ENCODE measurements at places on chromosomes 12 and 14.
A peak's percentile ranks its signal among the peaks of the same experiment; 100 is the strongest.

DNA sequence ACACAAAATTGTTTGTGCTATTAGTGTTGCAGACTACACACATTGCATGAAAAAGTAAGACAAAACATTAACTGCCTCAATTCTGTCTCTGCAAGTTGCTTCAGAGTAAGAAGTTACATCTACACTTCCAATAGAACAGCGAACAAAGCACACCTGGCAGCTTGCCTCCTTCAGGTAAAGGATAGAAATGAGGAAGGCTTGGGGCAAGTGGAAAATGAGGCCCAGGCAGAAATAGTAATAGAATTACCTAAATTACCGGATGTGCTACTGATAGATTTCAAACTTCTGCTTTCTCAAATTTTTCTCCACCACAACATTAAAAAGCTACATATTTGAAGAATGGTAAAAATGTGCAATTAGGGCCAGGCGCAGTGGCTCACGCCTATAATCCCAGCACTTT, 37.7 kb downstream of the CCDC175 start:
- no peak for DNase-seq
- H3K4me1 ChIP-seq: no peaks in the 10 kb centered on the region
- no peak overlapping the region for H3K4me3 ChIP-seq
- H3K27me3 ChIP-seq: peaks cover 24% of the 10 kb centered on the region
- no peak overlapping the region for H3K27ac ChIP-seq

GRCh38 chr12:32024884-32025592, 65.8 kb downstream of the RESF1 start:
- H3K27me3 ChIP-seq: no peaks in the 10 kb centered on the region
- H3K36me3 ChIP-seq: no peaks in the 10 kb centered on the region
- H3K4me3 ChIP-seq: no peak overlapping the region
- H3K4me1 ChIP-seq: peaks cover 22% of the 10 kb centered on the region
- DNase-seq: no peak
- peak overlapping the region; percentile 75 for H3K27ac ChIP-seq

- no peak overlapping the region for H3K27ac ChIP-seq
- H3K36me3 ChIP-seq: peaks cover 4% of the 10 kb centered on the region
- peaks cover 13% of the 10 kb centered on the region for H3K27me3 ChIP-seq
- no peak overlapping the region for H3K4me3 ChIP-seq
- H3K4me1 ChIP-seq: peaks cover 13% of the 10 kb centered on the region
Measured at GRCh38 chr14:30518867-30519560, 39.9 kb upstream of the G2E3 start.

GRCh38 chr14:52583544-52583943, 30.9 kb downstream of the GPR137C start:
- peaks cover 5% of the 10 kb centered on the region for H3K36me3 ChIP-seq
- H3K27me3 ChIP-seq: peaks cover 26% of the 10 kb centered on the region
- no peak overlapping the region for H3K27ac ChIP-seq
- no peak for DNase-seq
- no peaks in the 10 kb centered on the region for H3K4me1 ChIP-seq

GRCh38 chr12:19209661-19210060, 80.1 kb downstream of the PLEKHA5 start:
- DNase-seq: no peak
- no peaks in the 10 kb centered on the region for H3K27me3 ChIP-seq
- peaks cover 2% of the 10 kb centered on the region for H3K36me3 ChIP-seq

DNA sequence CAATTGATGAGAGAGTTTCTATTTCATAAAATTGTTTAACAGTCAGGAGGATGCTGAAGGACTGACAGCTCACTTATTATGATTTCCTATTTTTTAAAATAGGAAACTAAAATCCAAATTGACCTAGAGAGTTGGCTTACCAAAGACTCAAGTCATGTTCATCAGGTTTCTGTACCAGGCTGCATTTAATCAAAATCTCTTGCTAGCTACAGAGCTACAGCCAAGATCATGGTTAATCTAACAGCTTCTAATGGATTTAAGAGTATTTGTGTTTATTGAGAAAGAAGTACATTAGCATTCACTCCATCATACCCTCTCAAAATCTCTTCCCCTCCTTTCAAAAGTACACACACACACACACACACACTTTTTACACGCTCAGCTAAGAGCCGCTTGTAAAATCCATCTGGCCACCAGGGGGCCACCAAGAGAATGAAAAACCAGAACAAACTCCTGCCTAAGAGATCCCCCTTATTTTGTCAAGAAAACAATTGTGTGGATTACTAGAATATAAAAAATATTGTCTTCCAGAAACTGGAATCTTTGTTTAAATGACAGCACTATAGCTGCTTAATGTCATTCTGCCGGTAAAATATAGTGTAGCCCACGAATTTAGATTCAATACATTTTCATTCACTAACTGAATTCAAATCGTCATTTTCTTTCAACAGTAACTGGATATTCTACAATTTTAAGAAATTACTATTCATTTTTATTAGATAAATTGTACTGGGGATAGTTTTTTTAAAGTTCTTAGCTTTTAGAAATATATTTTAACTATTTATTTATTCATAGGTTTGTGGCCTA, 334.0 kb downstream of the BTG1 start:
- peak overlapping the region; percentile 84 for H3K27ac ChIP-seq
- no peaks in the 10 kb centered on the region for H3K36me3 ChIP-seq
- H3K4me3 ChIP-seq: peak overlapping the region; percentile 21
- no peaks in the 10 kb centered on the region for H3K27me3 ChIP-seq
- H3K4me1 ChIP-seq: peaks cover 6% of the 10 kb centered on the region

- H3K27me3 ChIP-seq: peaks cover 7% of the 10 kb centered on the region
- DNase-seq: no peak
- H3K4me1 ChIP-seq: no peaks in the 10 kb centered on the region
- no peak overlapping the region for H3K4me3 ChIP-seq
- peaks cover 2% of the 10 kb centered on the region for H3K36me3 ChIP-seq
Measured at GRCh38 chr14:77245820-77246219, 25.2 kb downstream of the NGB start.

- peaks cover 12% of the 10 kb centered on the region for H3K36me3 ChIP-seq
- no peak overlapping the region for H3K4me3 ChIP-seq
- no peak for DNase-seq
- H3K4me1 ChIP-seq: peaks cover 3% of the 10 kb centered on the region
- no peaks in the 10 kb centered on the region for H3K27me3 ChIP-seq
Measured at GRCh38 chr14:70735043-70735442, 74.3 kb downstream of the MAP3K9 start.

- H3K27me3 ChIP-seq: no peaks in the 10 kb centered on the region
- H3K36me3 ChIP-seq: no peaks in the 10 kb centered on the region
- no peaks in the 10 kb centered on the region for H3K4me1 ChIP-seq
Measured at GRCh38 chr12:38282886-38283285, 33.7 kb upstream of the ALG10B start.

DNA sequence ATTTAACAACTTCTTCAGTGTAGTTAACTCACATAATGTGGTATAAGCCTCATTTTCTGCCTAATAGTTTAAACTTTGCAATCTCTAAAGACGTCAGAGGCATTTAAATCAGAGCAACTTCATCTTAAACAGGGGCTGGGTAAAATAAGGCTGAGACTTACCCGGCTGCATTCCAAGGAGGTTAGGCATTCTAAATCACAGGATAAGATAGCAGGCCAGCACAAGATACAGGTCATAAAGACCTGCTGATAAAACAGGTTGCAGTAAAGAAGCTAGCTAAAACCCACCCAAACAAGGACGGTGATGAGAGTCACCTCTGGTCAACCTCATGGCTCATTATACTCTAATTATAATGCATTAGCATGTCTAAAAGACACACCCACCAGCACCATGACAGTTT, 115.6 kb upstream of the PKP2 start:
- H3K27ac ChIP-seq: no peak overlapping the region
- no peak for DNase-seq
- H3K27me3 ChIP-seq: no peaks in the 10 kb centered on the region
- H3K36me3 ChIP-seq: no peaks in the 10 kb centered on the region
- H3K4me1 ChIP-seq: no peaks in the 10 kb centered on the region

DNA sequence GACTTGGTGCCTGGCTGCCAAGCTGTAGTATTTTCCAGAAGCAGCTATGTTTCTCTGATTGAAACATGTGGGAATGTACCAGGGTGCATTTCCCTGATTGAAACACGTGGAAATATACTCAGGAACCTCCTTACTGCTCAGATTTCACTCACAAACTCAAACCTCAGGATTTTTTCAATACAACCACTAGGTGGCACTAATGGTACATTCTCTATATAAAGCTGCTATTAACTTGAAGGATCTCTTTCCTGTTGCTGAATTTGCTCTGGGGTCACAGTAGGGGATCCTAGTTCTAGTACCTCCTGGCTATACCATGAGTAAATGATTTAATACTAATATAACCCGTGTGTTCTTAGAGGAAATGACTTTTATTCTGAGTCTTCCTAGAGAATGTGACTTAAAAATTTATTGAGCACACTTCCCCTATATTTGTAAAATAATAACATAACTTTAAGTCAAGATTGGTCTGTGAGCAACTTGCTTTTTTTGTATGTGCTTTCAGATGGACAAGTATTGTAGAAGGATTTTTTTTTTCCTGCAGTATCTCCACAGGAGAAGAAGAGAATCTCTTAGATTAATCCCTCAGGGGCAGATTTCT, 173.8 kb upstream of the MIS18BP1 start:
- H3K27ac ChIP-seq: no peak overlapping the region
- H3K4me1 ChIP-seq: no peaks in the 10 kb centered on the region
- no peaks in the 10 kb centered on the region for H3K27me3 ChIP-seq
- no peaks in the 10 kb centered on the region for H3K36me3 ChIP-seq
- DNase-seq: no peak

All from T-helper 17 cell (primary cell).